ENCODE measurements at places on chromosomes 6 and 20.

GRCh38 chr20:17731233-17731632 is 31.5 kb downstream of the BANF2 start:
- DNase-seq, result no peak

- no peak for DNase-seq
Observed at GRCh38 chr6:41343641-41344187, 8.3 kb downstream of the NCR2 start.

GRCh38 chr6:29628419-29629281 is 4.3 kb downstream of the GABBR1 start:
- no peak for DNase-seq

GRCh38 chr6:170051229-170052172 is 239.4 kb downstream of the DLL1 start:
- no peak for DNase-seq

- DNase-seq, result no peak
Observed at GRCh38 chr6:128259029-128259724, 261.2 kb downstream of the PTPRK start.

DNA sequence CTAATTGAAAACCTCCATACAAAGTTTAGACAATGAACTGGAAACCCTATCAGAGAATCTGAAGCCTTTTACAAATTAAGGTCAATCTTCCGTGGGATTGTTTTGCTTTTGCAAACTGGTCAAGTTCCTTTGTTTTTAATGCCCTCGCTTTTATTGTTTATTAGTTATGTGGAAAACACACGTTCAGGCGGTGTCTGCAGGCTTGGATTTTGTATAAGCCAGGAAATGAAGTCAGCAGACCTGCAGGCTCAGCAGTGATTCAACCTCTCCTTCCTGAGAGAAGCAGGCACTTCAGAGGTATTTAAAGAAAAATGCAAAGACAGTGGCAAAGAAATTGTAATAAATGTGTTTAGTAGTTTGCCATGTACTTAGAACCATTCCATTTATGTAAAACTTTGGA is 103.4 kb upstream of the PDE10A start:
- no peak for DNase-seq

DNA sequence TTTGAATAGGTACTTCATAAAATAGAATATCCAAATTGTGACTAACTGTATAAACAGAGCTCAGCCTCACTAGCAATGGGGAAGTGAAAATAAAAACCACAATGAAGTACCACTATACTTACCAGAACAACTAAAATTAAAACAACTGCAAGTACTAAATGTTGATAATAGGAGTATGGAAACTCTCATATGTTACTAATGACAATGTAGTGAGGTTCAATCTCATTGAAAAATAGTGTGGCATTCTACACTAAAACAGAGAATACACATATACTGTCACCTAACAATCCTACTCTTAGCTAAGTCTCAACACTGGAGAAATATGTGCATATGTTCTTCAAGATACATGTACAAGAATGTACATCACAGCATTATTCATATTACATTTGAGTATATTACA is 132.0 kb upstream of the CARMIL1 start:
- DNase-seq, result no peak

GRCh38 chr6:116278854-116279231 is 887 bp downstream of the TSPYL1 start:
- no peak for DNase-seq

DNA sequence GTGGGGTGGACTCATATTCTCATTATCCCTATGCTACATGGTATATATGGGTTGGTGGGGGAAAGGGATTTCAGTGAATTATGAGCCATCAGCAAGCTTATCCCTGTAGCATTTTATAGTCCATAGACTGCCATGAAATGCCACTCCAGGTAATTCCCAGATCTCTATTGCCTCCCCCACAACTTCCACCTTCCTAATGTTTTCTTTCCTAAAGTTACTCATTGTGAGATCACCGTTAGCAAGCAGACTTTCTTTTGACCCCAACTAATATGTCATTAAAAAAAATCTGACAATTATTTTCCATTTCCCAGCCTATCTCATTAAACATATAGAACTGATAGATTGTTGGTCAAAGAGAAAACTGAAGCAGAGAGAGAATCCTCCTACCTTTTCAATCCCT is 40.7 kb upstream of the TBX18 start:
- DNase-seq, result no peak

GRCh38 chr20:40493549-40493948 is 195.5 kb downstream of the MAFB start:
- DNase-seq, result no peak

DNA sequence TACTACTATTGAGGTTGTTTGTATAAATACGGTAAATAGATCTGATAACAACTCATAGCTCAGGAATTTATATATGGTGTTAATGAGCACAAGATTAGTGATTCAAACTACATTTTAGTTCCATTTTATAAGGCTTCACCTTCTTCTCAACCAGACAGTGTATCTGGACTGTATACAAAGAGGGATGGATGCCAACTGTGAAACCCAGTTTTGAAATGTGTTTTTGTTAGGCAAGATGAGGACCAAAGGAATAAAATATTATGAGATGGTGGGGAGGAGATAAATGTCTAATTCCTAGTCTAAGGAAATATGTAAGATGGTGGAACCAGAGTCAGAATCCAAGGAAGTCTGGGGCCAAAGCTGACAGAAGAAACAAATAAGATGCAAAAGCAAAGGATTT is 329.0 kb downstream of the GRIK2 start:
- DNase-seq, result no peak

GRCh38 chr6:75830959-75831885 is 82.2 kb downstream of the MYO6 start:
- DNase-seq, result no peak

DNA sequence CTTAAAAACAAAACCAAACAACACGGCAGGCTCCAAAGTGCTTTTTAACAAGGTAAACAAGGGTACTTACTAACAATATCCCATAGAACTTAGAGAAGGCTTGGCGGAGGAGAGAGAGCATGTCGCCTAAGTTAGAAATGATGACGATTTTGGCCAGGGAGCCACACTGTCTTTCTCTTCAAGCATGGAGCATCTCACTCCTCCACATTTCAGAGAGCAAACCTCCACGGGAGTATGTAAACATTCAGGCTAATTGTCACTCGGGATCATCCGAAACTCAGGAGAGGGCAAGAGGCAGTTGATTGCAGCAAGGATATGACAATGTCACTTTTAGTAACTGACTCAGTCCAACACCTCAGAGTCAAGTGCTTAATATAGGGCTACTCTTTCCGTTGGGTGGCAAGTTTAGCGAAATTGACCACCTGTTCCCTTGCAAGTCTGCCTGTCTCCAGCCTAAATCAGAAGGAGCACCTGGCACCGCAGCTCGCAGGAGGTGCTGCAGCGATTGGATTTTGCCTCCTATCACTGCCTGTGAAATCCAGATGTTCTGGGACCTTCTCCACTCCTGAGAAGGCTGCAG is 65.8 kb upstream of the RPS6KA2 start:
- no peak for DNase-seq

GRCh38 chr20:3235666-3236324 is 3.2 kb downstream of the SLC4A11 start:
- no peak for DNase-seq

- no peak for DNase-seq
Observed at GRCh38 chr6:29864037-29864810, 36.6 kb downstream of the HLA-G start.

DNA sequence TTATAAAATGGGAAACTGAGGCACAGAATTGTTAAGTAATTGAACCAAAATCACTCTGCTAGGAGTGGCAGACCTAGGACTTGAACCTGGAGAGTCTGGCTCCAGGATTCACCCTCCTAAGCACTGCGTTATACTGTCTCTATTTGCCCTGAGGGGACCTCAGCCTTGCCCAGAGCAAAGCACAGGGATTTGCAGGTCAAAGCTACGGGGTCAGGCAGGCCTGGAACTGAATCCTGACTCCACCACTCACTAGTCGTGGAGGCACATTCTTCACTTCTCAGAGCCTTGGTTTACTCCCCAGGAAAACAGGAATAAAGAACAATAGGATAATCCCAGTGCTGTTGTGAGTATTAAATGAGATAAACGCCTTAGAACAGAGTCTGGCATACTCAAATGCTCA is 19.4 kb downstream of the KCNK15 start:
- DNase-seq, result no peak

DNA sequence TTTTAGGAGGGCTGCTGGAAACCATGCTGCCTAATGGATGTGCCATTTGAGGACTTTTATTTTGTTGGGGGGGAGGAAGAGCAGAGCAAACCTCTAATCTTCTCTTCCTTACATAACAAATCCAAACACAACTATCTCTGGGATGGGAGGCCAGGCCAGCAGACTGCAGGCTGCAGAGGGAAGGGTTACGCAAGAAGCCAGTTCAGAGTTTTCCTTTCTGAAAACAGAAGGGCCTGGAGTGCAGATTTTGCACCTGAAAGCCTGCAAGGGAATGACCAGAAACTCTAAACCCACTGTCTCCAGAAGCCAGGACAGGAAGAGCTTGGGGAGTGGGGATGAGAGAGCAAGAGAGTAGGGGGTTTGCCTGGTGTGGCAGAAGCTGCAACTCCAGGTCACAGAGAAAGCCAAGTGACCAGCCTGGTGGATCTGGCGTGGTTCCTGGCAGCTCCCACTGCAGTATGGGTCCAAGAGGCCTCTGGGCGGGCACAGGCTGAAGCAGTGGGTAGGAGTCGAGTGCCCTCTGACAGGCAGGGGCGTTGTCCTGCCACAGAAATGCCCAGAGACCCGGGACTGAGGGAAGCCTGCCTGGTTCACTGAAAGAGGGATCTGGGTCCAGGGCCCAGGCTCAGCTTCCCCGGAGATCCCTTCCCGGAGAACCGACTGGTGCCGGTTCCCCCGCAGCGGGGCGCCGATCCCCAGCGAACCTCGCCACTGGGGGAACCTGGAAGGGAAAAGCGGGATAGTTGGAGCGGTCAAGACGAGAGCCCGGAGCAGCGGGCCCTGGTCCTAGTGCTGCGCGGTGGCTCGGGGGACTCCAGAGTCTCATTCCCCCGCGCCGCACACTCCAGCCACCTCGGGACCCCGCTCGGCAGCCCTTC is 6.7 kb downstream of the MAFB start:
- DNase-seq, result no peak

- no peak for DNase-seq
Observed at GRCh38 chr6:116463301-116463700, 2.1 kb downstream of the CALHM6 start.

GRCh38 chr6:136250686-136251008 is 536 bp upstream of the MTFR2 start:
- no peak for DNase-seq

- no peak for DNase-seq
Observed at GRCh38 chr20:51337126-51337805, 205.3 kb downstream of the NFATC2 start.

DNA sequence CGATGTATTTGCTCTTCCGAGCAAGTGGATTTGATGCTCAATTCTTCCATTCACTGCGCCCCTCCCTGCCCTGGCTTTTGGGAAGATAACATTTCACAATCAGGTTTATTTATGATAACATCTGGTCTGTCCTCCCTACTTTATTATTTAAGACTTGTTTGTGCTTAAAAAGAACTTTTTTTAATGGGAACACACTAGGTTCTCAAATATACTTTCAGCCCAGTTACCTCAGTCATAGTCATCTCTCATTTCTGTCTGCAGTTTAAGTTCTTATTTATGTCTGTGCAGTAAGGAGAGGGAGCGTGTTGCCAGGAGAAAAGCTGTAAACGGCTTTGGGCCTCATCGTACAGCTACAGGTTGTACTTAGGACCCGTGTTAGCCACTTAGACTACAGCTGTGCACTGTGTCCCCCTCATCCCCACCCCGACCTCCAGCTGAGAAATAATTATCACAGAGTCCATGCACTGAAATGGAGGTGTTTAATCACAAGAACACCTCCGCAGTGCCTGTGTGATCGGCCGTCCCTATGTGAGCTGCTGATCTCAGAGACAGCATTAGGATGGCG is 99.3 kb downstream of the RPP40 start:
- no peak for DNase-seq

GRCh38 chr6:41379306-41379705 is 43.9 kb downstream of the NCR2 start:
- DNase-seq, result no peak

- no peak for DNase-seq
Observed at GRCh38 chr6:71396410-71396801, 107.8 kb downstream of the OGFRL1 start.

DNA sequence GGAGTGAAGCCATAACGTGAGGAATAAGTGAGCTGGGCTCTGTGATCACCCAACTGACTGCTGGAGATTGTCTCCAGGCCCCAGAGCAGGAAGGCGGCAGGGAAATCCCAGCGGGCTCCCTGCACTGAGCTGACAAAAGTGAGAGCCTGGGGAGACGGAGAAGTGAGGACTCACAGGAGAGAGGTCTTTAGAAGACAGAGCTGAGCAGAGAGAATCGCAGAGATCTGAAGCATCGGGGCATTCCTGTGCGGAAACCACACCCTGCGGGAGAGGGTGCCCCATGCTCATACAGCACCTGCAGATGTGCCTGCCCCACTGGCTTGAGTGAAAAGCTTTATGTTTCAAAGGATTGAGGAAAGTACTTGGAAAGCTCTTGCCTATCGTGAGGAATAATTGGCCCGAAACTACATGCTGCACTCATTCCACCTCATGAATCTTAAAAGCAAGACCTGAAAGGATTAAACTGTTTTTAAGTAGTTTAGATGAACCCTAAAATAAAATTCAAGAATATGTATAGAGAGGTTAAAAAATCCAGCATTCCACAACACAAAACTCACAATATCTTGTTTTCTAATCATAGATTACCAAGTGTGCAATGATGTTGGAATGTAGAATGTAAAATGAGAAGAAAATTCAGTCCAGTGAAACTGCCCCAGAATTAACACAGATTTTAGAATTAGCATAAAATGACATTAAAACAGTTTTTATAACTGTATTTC is 17.7 kb upstream of the THBS2 start:
- no peak for DNase-seq

GRCh38 chr6:36116943-36117342 is 13.4 kb upstream of the MAPK13 start:
- no peak for DNase-seq

DNA sequence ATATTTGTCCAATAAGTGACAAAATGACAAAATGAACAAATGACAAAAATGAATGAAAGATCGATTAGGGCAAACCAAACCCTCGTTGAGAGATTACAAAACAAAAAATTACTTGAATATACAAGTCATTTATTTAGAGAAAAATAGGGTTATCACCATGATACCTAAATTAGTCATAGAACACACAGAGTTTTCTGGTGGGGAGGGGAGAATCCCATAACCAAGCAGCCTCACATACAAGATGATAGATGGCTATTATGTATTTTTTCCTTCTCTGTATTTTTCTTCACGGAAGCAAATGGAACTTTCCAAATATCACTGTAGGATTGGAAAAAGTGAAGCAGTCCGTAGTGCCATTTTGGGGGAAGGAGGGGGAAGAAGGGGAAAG is 28.5 kb upstream of the BMP6 start:
- no peak for DNase-seq

DNA sequence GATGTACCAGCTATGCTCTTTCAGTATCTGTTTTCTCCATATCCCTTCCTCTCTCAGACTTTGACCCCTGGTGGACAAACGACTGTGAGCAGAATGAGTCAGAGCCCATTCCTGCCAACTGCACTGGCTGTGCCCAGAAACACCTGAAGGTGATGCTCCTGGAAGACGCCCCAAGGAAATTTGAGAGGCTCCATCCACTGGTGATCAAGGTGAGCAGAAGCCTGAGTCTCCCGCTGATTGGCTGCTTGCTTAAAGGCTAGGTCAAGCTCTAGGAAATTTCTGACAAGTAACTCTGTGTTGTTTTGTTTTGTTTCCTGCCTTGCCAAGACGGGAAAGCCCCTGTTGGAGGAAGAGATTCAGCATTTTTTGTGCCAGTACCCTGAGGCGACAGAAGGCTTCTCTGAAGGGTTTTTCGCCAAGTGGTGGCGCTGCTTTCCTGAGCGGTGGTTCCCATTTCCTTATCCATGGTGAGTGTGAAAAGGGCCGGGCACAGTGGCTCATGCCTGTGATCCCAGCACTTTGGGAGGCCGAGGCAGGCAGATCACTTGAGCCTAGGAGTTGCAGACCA is 28.6 kb downstream of the C6orf89 start:
- no peak for DNase-seq

All from HL-60 (cell line).